NCI-H2171 (cell line): ENCODE measurements at places on chromosomes 2 and 18.

- peak; percentile 82 for DNase-seq
These were observed 17.7 kb upstream of the SP3 start for GRCh38 chr2:173982918-173983317.

DNA sequence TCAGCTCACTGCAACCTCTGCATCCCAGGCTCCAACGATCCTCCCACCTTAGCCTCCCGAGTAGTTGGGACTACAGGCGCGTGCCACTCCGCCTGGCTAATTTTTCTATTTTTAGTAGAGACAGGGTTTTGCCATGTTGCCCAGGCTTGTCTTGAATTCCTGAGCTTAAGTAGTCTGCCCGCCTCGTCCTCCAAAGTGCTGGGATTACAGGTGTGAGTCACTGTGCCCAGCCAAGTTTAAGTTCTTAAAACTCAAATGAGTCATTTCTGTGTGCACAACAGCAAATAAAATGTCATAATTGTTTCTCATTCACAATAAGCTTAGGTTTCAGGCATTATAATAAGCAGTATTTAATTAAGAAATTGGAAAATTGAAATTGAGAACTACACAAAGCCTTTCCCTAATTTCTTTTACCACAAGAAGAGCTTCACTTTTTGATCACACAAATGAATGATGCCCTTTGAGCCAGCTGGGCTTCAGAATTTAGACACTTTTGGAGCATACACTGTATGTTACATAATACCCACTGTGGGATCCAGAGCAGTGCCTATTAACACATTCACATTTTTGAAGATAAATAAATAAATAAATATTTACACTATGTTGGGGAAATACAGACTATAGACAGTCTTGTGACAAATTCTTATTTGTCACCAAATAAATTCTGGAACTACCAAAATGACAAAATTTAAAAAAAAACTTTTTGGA, 8.6 kb upstream of the ME2 start:
- no peak for DNase-seq

- no peak for DNase-seq
These were observed 157 bp downstream of the PTGR3 start for GRCh38 chr18:75208836-75209128.

- no peak for DNase-seq
These were observed 12.1 kb upstream of the COPS8 start for GRCh38 chr2:237073552-237073951.

DNA sequence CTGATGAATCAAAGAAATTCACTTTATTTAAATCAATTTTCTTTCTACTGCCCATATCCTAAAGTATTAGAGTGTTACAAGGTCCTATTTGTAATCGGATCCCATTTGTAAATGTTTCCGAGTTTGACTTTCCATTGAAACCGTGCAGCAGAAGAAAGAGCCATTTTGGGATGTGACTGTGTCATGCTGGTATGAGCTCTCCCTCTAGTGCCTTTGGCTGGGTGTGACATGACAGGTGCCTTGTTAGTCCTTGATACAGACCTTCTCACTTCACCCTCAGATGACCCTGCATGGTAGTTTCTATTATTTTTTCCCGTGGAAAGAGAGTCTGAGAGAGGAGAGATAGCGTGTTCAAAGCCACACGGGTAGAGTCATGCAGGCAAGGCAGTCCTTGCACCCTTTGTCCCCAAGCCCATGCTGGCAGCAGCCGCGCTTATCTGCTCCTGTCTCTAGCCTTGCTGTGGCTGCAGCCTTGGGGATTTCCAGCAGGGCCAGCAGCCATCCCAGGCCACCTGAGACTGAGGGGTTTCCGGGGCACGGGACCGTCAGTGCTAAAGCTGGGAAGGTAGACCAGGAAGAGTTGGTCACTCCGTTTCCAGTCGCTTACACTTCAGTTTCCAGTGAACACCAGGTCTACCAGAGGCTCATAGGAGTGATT, 21.4 kb downstream of the CHMP1B start:
- peak; percentile 9 for DNase-seq

DNA sequence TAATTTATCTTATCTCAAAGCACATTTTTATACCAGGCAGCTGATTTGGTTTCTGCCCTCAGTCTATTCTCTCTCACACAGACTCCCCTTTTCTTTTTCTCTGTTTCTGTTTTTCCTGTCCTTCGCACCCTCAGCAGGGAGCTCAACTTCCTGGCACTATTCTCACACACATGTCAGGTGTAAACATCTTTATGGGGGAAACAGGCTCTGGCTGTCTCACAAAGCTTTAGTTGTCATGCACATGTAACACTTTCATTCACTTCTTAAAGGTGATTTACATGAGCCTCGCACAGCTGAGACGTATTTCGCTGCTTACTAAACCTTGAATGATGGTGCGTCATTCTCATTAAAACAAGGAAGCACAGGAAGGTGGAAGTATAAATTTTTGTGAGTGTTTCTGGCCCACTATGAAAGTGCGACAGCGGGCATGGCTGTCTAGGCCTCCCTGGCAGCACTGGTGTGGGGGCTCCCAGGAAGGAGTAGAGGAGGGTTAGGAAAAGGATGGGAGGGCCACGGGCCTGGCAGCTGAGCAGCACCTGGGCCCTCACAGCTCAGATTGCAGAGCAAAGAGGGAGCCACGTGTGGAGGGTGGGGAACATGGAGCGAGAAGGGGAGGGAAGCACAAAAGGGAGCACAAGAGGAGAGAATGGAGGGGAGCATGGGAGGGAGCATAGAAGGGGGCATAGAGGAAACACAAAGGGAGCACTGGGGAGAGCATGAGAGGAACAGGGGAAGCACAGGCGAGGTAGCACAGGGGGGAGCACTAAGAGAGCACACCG, 46.2 kb upstream of the SNTG2 start:
- DNase-seq = no peak

- DNase-seq = no peak
These were observed 360.7 kb downstream of the TMX3 start for GRCh38 chr18:68354176-68354575.

GRCh38 chr2:16291731-16292550, 351.6 kb downstream of the MYCN start:
- no peak for DNase-seq

DNA sequence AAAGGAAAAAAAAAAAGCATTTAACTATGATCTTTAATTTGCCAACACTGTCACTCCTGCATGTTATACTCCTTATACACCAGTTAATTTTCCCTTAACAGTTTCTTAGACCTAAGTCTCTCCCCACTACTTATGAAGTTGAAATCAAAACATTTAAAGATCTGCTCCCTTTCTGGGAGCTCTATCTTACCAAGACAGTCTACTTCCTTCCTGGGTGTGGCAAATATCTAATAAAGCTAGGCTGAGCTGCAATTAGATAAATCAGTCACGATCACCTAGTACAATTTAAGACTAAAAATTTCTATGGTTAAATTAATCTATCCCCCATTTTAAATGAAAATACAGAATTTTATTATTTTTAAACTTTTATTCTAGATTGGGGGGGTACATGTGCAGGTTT, 33.4 kb downstream of the PUM2 start:
- DNase-seq = no peak

DNA sequence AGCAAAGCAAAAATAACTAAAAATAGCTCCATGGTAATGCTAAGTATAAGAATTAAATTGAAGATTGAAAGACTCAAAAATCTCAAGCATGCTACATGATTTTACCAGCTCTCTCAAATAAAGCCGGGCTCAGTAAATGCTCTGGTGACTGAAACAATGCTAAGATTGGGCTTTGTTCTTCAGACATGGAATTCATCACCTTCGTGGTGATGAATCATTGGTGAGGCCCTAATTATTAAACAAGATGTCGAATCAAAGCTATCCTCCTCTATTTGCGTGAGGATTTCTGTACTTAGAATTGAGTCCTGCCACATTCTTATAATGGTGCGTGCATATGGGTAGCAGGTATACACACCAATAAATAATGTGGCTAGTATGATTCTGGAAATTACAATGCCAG, 58.8 kb upstream of the LRRTM1 start:
- no peak for DNase-seq
